ENCODE measurements at places on chromosomes 4 and X.

GRCh38 chrX:10568428-10568827, 52.0 kb downstream of the MID1 start:
- no peaks in the 10 kb centered on the region for H3K4me1 ChIP-seq
- DNase-seq, result no peak
- no peaks in the 10 kb centered on the region for H3K36me3 ChIP-seq
- no peak overlapping the region for H3K4me3 ChIP-seq
- no peaks in the 10 kb centered on the region for H3K27me3 ChIP-seq
- no peak overlapping the region for H3K27ac ChIP-seq

DNA sequence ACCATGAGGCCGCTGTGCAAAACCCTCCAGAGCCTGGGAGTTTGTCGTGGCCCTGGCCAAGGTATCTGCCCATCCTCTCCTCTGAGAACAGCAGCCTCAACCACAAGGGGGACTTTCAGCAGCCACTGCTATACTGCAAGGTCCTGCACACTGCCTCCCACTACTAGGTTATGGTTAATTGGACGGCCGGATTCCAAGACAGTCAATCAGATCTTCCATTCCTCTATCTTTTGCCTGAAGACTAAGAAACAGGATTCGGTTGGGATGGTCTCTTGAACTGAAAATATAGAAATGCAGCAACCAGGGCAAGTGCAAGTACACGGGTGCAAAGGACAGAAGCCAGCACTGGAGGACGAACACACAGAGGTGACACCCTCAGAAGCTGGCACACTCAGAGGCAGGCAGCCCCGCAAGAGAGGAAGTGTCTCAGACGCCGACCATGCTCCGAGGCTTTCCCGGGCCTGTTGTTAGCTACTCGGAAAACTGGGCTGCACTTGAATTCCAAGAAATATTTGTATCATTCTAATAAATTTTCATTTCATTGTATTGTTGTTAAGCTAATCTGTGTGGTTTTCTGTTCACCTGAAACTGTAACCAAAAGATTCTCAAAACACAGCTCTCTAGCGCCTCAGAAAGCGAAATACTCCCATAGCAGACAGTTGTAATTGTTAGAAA, 63.3 kb downstream of the AFAP1 start:
- peaks cover 62% of the 10 kb centered on the region for H3K4me1 ChIP-seq
- H3K4me3 ChIP-seq, result peak overlapping the region; percentile 58
- DNase-seq, result peak; percentile 65
- H3K27ac ChIP-seq, result peak overlapping the region; percentile 66
- no peaks in the 10 kb centered on the region for H3K27me3 ChIP-seq
- H3K36me3 ChIP-seq, result peaks cover 2% of the 10 kb centered on the region

DNA sequence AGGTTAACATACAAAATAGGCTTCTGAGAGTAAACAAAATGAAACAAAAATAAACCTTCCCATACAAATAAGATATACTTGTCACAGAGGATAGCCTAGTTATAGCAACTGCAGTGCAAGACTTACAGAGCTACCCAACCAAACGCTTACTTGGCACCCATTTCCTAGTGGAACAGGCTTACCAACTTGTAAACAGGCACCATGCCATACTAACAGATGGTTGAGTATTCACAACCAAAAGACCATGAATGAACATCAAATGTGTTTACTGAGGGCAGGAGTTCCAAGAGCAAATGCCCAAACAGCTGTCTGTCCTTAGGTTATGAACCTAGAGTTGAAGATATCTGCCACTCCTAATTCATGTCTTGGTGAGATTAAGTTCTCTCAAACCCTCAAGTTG, 2629.2 kb downstream of the PCDH7 start:
- H3K4me3 ChIP-seq, result no peak overlapping the region
- H3K36me3 ChIP-seq, result no peaks in the 10 kb centered on the region
- no peak for DNase-seq
- H3K4me1 ChIP-seq, result no peaks in the 10 kb centered on the region
- no peak overlapping the region for H3K27ac ChIP-seq

DNA sequence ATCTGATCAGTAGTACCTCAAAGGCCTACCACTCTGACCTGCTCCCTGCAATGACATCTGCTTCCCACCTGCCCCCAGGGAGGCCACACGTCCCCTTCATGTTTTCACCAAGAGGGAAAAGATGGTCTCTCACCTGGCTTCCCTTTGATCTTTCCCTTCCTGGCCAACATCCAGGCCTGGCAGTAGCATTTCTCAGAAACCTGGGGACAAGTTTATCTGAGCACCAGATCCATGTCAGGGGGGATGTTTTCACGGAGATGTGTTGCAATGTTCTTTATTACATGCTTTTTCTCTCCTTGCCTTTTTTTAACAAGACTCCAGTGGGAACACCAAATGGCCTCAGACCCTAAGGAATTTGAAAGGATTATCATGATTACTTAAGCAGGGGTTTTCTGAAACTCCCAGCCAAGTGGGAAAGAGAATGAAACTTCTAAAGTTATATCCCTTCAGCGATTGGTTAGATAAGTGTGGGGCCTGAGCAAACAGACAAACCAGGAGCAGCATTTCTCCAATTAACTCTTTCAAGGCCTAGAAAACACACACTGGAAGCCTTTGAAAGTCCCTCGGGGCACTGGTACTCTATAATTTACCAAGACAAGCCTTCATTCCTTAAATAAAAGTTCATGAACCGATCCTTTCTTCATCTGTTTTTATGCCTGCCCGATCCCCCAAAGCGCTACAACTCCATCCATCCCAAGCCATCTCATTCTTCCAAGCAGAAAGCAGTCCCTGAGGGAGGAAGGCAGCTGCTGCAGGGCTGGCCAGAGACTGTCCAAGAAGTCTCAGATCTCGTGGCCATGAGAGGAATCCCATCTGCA, 94.1 kb downstream of the BCOR start:
- DNase-seq, result no peak
- no peaks in the 10 kb centered on the region for H3K36me3 ChIP-seq
- H3K27ac ChIP-seq, result no peak overlapping the region
- no peak overlapping the region for H3K4me3 ChIP-seq
- H3K27me3 ChIP-seq, result peaks cover 18% of the 10 kb centered on the region

GRCh38 chrX:79515529-79515928, 148.4 kb upstream of the ITM2A start:
- no peak for DNase-seq
- H3K36me3 ChIP-seq, result no peaks in the 10 kb centered on the region
- no peak overlapping the region for H3K4me3 ChIP-seq
- H3K4me1 ChIP-seq, result no peaks in the 10 kb centered on the region

DNA sequence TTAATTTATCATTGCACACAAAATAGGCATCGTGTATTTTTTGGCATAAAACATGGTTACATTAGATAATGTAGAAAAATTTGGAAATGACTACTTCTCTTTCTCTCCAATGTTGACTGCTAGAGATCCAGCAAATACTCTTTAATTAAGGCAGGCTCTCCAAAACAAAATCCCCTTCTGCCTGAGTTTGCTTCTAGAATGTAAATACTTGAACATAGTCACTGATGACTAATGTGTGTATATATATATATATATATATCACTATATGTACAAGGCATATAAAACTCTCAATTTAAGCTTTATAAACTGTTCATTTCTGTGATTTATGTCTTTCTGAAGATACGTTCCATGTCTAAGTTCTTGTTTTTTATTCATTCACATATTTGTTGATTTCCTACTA, 67.2 kb upstream of the CAMK2D start:
- H3K27ac ChIP-seq, result no peak overlapping the region
- H3K4me3 ChIP-seq, result no peak overlapping the region
- no peak for DNase-seq
- no peaks in the 10 kb centered on the region for H3K27me3 ChIP-seq
- peaks cover 26% of the 10 kb centered on the region for H3K4me1 ChIP-seq
- H3K36me3 ChIP-seq, result no peaks in the 10 kb centered on the region

DNA sequence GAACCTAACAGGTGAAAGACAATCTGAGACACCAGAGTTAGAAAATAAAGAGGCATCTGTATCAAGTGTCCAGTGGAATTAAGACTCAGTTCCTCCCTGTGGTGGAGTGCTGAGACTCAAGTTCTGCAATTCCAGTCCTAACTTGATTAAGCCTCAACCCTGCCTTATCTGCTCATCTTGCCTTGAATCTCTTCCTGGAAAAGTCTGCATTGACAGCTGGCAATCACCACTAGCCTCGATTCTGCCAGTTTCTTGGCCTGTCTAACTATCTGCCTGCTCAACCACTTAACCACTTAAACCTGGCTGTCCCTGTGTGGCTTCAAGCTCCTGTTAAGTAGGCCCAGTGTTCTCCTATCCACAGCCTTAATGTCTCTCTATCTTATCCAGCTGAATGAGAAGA, 22.4 kb upstream of the NEIL3 start:
- H3K36me3 ChIP-seq, result no peaks in the 10 kb centered on the region
- no peaks in the 10 kb centered on the region for H3K27me3 ChIP-seq
- no peak overlapping the region for H3K4me3 ChIP-seq
- H3K27ac ChIP-seq, result no peak overlapping the region
- no peak for DNase-seq

GRCh38 chr4:152460488-152460887, 75.4 kb downstream of the FBXW7 start:
- DNase-seq, result no peak
- peaks cover 63% of the 10 kb centered on the region for H3K4me1 ChIP-seq
- H3K4me3 ChIP-seq, result no peak overlapping the region
- H3K36me3 ChIP-seq, result peaks cover 4% of the 10 kb centered on the region
- no peak overlapping the region for H3K27ac ChIP-seq

- no peak overlapping the region for H3K4me3 ChIP-seq
- H3K27me3 ChIP-seq, result no peaks in the 10 kb centered on the region
- H3K4me1 ChIP-seq, result no peaks in the 10 kb centered on the region
- no peak for DNase-seq
- H3K36me3 ChIP-seq, result no peaks in the 10 kb centered on the region
- no peak overlapping the region for H3K27ac ChIP-seq
Observed at GRCh38 chr4:5222047-5222446, 170.8 kb downstream of the STK32B start.

DNA sequence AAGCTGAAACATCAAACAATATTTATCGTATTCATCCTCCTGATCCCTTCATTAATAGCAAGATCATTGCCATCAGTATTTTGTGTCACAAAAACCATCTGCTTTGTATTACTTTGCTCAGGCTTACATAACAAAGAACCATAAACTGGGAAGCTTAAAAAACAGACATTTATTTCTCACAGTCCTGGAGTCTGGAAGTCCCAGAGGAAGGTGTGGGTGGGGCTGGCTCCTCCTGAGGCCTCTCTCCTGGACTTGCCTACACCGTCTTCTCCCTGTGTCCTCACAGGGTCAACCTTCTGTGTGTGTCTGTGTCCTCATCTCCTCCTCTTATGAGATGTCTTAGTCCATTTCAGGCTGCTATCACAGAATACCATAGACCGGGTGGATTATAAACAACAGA, 61.3 kb upstream of the MXRA5 start:
- no peak for DNase-seq
- H3K4me3 ChIP-seq, result no peak overlapping the region
- H3K4me1 ChIP-seq, result no peaks in the 10 kb centered on the region
- H3K27me3 ChIP-seq, result no peaks in the 10 kb centered on the region

DNA sequence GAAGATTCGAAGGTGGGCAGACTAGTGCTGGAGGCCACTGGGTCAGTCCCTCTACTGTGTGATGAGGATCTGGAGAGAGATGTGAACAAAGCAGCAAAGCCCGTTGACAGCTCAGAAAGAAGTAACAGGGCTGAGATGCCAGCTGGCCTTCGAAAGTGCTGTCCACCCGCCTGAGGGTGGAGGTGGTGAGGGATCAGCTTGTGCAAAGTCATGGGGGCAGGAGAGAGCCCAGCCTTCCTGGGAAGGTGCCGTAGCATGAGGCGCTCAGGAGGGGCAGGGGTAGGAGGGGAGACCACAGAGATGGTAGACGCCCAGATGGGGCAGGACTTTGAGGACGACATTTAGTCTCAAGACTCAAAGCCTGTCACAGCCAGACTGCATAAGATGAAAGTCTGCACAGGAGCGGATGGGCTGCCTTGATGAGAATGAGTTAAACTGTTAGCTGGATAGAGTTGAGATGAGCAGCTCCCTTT, 19.7 kb downstream of the TBC1D14 start:
- DNase-seq, result no peak
- H3K4me3 ChIP-seq, result no peak overlapping the region
- H3K4me1 ChIP-seq, result peaks cover 64% of the 10 kb centered on the region

GRCh38 chrX:119502727-119503483, 34.7 kb downstream of the SLC25A5 start:
- peaks cover 18% of the 10 kb centered on the region for H3K4me1 ChIP-seq
- no peak overlapping the region for H3K4me3 ChIP-seq
- H3K36me3 ChIP-seq, result no peaks in the 10 kb centered on the region
- H3K27me3 ChIP-seq, result no peaks in the 10 kb centered on the region

DNA sequence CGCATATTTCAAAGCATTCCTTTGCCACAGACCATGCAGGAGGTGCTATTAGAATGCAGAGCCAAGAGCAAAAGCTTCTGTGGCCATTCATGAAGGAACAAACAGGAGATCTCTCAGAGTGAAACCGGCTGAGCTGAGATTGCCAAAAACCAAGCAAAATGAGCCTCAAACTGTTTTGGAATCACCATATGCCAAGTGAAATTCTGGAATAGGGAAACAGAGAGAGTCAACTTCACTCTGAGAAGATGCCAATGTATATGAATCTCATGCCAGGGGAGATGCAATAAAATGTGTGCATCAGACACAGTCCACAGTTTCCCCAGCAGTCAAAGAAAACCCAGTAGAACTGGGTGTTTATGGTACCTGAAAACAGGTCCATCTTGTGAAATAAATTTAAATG, 42.3 kb downstream of the SRPX start:
- no peak for DNase-seq
- H3K36me3 ChIP-seq, result no peaks in the 10 kb centered on the region
- H3K4me1 ChIP-seq, result no peaks in the 10 kb centered on the region
- H3K4me3 ChIP-seq, result no peak overlapping the region
- no peak overlapping the region for H3K27ac ChIP-seq
- no peaks in the 10 kb centered on the region for H3K27me3 ChIP-seq

- no peak for DNase-seq
- H3K27ac ChIP-seq, result no peak overlapping the region
- peaks cover 3% of the 10 kb centered on the region for H3K27me3 ChIP-seq
Observed at GRCh38 chr4:72767618-72768302, 198.7 kb upstream of the ADAMTS3 start.

GRCh38 chr4:142615324-142615665, 230.8 kb downstream of the INPP4B start:
- H3K4me3 ChIP-seq, result no peak overlapping the region
- H3K27ac ChIP-seq, result no peak overlapping the region
- H3K36me3 ChIP-seq, result peaks cover 78% of the 10 kb centered on the region
- H3K27me3 ChIP-seq, result no peaks in the 10 kb centered on the region
- H3K4me1 ChIP-seq, result peaks cover 6% of the 10 kb centered on the region
- DNase-seq, result no peak

DNA sequence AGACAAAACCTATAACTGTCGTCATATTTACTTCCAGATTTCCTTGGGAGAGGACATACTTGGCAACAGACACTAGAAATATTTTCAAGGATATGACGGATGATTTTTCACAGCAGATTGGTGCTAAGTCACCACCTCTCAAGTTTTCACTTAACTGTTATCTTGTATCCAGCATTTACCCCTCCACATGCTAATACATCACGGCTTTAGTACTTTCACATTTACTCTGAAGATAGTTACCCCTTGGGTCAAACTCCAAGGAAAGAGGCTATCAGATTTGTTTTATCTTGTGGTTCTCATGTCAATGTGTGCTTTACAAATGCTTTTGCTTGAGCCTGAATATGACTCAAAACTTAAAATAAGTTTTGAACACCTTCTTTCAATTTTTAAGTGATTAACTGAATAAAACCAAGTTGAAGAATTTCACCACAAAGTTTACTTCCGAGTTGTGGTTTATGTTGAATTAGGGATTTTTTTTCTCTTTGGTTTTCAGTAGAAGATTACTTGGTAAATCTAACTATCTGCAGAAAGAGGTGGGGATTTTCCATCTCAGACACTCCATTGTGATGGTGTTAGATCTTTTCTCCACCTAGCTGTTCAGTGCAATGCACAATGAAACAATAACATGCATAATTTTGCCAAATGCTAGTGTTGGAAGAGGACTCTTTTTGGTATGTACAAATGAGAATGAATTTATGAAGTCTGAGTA, 75.4 kb upstream of the FAT1 start:
- H3K27me3 ChIP-seq, result no peaks in the 10 kb centered on the region

All from activated CD4-positive, alpha-beta memory T cell treated with anti-CD3 and anti-CD28 coated beads for 36 hours (primary cell).